ENCODE measurements at places on chromosomes 2 and 18.

- DNase-seq, result no peak
Measured at GRCh38 chr2:128967646-128968045, 649.0 kb upstream of the HS6ST1 start.

GRCh38 chr2:138494265-138494966, 7.2 kb upstream of the SPOPL start:
- no peak for DNase-seq

DNA sequence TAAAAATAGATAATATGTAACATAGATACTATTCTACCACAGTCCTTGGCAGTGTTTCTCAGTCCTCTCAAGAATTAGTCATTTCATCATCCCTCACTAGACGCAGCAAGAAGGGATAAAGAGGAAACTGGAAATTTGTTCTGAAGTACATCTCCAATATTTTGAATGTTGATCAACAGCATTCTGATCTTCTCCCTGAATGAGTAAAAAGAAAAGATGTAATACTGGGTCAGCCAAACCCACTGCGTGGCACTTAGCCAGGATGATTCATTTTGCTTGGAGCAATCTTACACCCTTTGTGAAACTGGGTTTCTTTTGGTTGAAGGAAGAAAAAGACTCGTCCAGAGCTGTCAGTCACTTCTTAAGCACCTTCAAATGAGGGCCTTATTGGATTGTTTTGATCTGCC, 54.1 kb downstream of the TAF1B start:
- DNase-seq, result peak; percentile 47

- no peak for DNase-seq
Measured at GRCh38 chr2:219434718-219435525, at the start of gene SPEG. TSS of gene SPEG (plus strand) at chr2:219434843. CDS start at chr2:219434978, 135 bp downstream.

- no peak for DNase-seq
Measured at GRCh38 chr2:223641082-223641481, 38.9 kb upstream of the SCG2 start.

DNA sequence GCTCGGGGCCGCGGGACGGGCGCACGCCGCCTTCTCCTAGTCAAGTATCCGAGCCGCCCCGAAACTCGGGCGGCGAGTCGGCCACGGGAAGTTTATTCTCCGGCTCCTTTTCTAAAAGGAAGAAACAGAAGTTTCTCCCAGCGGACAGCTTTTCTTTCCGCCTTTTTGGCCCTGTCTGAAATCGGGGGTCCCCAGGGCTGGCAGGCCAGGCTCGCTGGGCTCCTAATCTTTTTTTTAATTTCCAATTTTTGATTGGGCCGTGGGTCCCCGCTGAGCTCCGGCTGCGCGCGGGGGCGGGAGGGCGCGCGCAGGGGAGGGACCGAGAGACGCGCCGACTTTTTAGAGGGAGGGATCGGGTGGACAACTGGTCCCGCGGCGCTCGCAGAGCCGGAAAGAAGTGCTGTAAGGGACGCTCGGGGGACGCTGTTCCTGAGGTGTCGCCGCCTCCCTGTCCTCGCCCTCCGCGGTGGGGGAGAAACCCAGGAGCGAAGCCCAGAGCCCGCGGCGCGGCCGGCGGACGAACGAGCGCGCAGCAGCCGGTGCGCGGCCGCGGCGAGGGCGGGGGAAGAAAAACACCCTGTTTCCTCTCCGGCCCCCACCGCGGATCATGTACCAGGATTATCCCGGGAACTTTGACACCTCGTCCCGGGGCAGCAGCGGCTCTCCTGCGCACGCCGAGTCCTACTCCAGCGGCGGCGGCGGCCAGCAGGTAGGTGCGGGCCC, 617 bp downstream of the FOSL2 start:
- DNase-seq, result no peak

- no peak for DNase-seq
Measured at GRCh38 chr2:214631406-214631805, 178.1 kb downstream of the BARD1 start.
